ENCODE measurements at places on chromosomes 6 and 20. TPM values are rescaled to one million over a fixed set of nuclear protein-coding genes. Genes with fewer than 3 reads are reported as not detected.

The SAPCD1 gene
- total RNA-seq: 0.28 TPM

The RAMACL gene
- 4.1 TPM for total RNA-seq

The FAM217A gene
- not detected for total RNA-seq

The BACH2 gene
- 0.09 TPM for total RNA-seq

The C6orf132 gene
- 0.71 TPM for total RNA-seq

The VGLL2 gene
- total RNA-seq: not detected

The TBXT gene
- not detected for total RNA-seq

The SLC17A3 gene
- not detected for total RNA-seq

The COL9A3 gene
- total RNA-seq: 0.57 TPM

The EYA2 gene
- total RNA-seq: 0.14 TPM

The ADGRF4 gene
- total RNA-seq: 0.74 TPM

The LAMA2 gene
- total RNA-seq: 262 TPM

The OR12D3 gene
- not detected for total RNA-seq

The GPLD1 gene
- 0.14 TPM for total RNA-seq

The MOG gene
- not detected for total RNA-seq

The RAB44 gene
- total RNA-seq: under 0.01 TPM

The DNAH8 gene
- 0.09 TPM for total RNA-seq

The MAP7 gene
- total RNA-seq: 3.8 TPM

The MLIP gene
- total RNA-seq: not detected

The PRDM13 gene
- total RNA-seq: not detected

The PSORS1C2 gene
- not detected for total RNA-seq

The ETV7 gene
- 0.85 TPM for total RNA-seq

The SLC17A9 gene
- total RNA-seq: 9.4 TPM

The WFDC12 gene
- total RNA-seq: not detected

The ENPP1 gene
- 4.7 TPM for total RNA-seq

The BPIFB1 gene
- not detected for total RNA-seq

The SYCP2 gene
- total RNA-seq: 0.57 TPM

The MDC1 gene
- total RNA-seq: 2.4 TPM

The MEI4 gene
- not detected for total RNA-seq

The ECT2L gene
- not detected for total RNA-seq

The ENPP3 gene
- 0.37 TPM for total RNA-seq

The MMP24 gene
- 0.14 TPM for total RNA-seq

The NEURL2 gene
- 5.9 TPM for total RNA-seq
